ENCODE measurements at places on chromosomes 3 and 15.
A peak's percentile ranks its signal among the peaks of the same experiment; 100 is the strongest.

- no peak for DNase-seq
These were observed 7.9 kb upstream of the GBE1 start for GRCh38 chr3:81769299-81769698.

DNA sequence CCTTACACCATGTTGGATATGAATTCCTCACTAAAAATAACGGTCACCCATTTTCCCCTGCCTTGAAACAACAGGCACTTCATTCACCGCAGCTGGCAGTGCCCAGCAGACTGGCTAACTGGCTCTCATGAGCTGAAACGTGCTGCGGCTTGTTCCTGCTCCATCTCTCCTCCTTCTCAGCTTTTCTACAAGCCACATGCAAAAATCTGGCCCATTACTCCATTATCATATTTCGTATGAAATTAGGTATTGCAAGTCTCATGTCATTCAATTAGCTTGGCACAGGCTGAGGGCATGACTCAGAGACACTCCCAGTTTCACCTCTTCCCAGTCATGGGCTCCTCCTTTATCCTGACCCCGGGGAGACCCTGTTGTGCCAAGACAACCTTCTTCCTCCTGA lies 60.0 kb downstream of the MAGEF1 start:
- DNase-seq, result no peak

GRCh38 chr15:62799037-62799436 lies 243.5 kb upstream of the TPM1 start:
- no peak for DNase-seq

- DNase-seq, result no peak
These were observed 122.7 kb upstream of the MNS1 start for GRCh38 chr15:56587686-56588085.

DNA sequence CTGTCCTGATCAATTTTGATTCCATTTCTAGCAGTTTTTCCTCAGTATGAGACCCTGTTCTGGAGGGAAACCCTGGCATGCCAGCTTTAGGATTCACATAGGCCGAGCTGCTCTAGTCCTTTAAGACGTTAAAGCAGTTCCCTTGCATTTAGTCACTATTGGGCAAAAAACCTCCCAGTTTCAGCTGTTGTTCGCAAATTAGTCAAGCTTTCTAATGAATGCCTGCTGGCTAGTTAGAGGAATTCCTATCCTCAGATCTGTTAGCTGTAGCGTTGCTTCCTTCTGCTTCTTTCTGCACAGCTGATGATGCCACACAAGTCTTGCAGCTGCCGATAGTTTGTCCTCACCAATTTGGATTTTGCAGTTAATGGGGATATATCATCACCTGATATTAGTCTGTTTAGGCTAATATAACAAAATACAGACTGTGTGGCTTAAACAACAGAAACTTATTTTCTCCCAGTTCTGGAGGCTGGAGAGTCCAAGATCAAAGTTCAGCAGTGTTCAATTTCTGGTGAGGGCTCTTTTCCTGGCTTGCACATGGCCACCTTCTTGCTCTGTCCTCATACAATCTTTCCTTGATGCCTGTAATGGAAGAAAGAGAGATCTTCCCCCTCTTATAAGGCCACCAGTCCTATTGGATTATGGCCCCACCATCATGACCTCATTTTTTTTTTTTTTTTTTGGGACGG lies 7.5 kb upstream of the UBL7 start:
- DNase-seq, result no peak

DNA sequence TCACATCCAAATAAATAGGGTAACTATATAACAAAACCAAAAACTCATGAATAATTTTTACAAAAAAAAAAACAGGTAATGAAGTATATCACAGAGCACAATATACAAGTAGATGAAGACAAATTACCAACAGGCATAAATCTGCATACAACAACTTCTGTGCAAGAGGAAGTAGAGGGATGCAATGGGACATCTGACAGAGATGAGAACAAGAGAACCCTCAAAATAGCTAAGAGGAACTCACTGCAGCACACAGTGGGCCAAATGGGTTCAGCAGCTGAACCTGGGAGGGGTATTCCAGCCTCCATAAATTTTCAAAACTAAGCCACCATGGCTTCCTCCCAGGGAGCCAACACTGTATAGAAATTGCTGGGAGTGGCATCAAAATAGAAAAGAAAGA lies 9.6 kb upstream of the BTLA start:
- DNase-seq, result no peak

DNA sequence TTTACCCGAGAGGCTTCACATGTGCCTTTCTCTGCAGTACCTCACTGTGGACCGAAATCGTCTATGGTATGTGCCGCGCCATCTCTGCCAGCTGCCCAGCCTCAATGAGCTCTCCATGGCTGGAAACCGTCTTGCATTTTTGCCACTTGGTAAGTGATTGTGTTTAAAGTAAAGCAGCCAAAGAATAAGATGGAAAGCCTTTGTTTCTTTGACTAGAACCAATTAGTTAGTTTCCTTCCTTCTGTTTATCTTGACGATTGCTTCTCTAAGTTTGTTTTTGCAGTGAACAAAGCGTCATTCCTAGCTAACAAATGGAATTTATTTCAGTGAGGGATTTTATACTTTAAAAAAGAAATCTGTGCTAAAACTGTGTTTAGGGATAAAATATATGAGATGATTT lies 82.7 kb downstream of the LRRC28 start:
- DNase-seq, result no peak

DNA sequence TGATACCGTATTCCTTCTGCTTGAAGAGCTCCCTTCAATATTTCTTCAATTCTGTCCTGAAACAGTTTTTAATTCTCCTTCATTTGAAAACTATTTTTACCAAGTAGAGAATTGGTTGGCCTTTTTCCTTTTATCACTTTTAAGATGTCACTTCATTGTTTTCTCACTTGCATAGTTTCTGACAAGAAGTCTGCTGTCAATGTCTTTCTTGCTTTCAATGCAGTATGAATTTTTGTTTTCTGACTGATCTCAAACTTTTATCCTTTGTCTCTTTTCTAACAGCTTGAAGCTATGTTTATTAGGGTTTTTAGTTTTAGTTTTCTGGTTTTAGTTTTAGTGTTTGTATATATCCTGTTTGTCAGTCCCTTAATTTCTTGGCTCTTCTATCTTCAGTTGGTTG lies 364.8 kb upstream of the TPRG1 start:
- peak; percentile 9 for DNase-seq

- no peak for DNase-seq
These were observed 127.3 kb upstream of the THBS1 start for GRCh38 chr15:39453620-39454019.

DNA sequence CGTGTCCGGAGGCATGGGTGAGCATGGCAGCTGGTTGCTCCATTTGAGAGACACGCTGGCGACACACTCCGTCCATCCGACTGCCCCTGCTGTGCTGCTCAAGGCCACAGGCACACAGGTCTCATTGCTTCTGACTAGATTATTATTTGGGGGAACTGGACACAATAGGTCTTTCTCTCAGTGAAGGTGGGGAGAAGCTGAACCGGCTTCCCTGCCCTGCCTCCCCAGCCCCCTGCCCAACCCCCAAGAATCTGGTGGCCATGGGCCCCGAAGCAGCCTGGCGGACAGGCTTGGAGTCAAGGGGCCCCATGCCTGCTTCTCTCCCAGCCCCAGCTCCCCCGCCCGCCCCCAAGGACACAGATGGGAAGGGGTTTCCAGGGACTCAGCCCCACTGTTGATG lies 49.5 kb downstream of the PGPEP1L start:
- no peak for DNase-seq

- DNase-seq, result no peak
These were observed 45.4 kb downstream of the FGF7 start for GRCh38 chr15:49468481-49468839.

DNA sequence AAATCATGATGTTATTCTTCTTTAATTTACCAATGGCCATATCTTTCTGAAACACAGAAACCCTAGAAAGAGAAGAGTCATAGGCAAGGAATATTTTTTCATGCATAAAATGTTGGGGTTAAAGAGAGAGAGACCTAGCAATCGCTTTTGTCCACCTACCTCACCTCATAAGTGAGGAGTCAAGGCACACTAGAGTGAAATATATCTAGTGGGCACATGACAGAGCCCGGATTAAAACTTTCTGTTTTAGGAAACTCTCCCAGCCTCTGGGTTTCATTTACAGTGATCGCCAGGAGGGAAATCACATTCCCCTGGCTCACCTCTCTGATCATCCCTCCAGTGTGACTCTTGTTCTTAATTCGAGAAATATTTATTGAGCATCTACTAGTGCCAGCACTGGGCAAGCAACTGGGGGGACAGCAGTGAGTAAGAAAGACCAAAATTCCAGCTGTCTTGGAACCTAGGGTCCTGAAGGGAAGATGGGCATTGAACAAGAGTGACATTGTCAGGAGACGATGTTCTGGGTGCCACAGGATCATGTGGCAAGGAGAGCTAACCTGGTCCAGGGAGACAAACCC lies 1.3 kb downstream of the CAPN3 start:
- no peak for DNase-seq

DNA sequence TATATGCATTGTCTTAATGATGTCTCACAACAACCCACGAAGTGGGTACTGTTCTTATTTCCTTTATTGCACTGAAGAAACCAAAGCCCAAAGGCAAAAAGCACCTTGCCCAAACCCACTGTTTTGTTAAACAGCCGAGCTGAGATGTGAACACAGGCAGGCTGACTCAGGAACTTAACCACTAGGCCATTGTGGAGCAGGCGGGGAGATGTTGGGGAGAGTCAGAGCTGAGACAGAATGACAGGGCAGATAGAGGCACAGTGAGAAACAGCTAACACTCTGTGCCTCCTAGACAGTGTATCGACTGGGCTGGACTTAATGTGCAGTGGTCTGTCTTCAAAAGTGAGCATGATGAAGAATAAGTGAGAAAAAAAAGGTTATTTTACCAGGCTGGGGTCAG lies 56.5 kb downstream of the RPLP1 start:
- no peak for DNase-seq

DNA sequence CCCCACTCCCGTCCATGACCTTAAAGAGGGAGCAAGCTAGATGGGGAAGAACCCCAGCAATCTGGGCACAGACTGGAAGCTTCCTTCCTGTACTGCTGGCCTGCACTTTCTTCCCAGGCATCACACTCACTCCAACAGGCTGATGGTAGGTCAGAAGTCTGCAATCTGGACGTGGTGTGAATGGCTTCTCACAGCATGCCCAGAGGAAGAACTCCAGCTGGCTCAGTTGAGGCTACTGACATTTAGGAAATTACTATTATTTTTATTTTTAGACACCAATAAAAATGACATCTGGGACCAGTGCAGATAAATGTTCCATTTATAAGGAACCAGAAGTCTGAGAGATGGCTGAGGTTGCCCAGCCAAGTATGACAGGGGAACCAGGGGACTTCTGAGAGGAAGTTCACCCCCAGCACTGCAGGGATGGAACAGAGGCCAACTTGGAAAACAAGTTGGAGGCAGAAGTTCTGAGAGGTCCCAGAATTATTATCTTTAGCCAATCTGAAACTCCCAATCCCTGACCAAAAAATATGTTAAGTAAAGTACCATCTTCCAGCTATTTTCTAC lies 163.8 kb upstream of the CTNNB1 start:
- no peak for DNase-seq

DNA sequence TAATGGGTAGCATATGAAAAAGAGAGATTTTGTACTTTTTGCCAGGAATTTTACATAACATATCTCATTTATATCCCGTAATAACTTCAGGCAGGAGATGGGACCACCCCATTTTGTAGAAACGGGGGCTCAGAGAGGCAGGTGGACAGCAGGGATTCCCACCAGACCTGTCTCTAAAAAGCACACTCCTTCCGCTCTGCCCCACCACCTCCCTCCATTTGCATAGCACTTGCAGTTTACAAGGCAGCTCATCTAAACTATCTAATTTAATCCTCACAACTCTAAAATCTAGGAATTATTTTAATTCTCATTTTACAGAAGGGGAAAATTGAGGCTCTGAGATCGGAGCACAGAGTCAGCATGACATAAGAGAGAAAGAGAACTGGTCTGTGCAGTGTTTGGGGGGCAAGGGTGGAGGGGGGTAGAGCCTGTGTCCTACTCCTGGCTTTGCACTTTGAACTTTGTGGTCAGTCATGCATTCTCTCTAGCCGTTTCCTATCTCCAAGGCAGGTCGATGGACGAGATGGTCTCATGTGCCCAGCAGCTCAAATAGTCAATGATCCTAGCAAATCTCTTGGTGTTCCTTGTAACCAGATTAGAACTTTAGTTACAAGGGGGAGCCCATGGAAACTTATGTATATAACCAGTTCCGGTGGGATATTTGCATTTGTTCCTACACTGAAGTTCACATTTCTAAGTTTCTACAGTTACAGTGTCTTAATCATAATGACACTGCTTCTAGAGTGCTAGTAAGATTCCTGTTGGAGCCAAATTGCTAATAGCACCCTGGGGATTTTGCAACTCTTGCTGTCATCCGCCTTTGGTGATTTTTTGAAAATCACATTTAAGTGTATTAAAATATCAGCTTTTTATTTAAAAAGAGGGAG lies 18.6 kb downstream of the CRYGS start:
- DNase-seq, result no peak

GRCh38 chr3:169641167-169641566 lies 22.3 kb downstream of the MECOM start:
- no peak for DNase-seq

- no peak for DNase-seq
These were observed 49.1 kb downstream of the CA12 start for GRCh38 chr15:63332367-63333124.

All from NCI-H524 (cell line).